Type B pancreatic cell (in vitro differentiated cells): ENCODE measurements at places on chromosomes 16 and 17. TPM values are rescaled to one million over a fixed set of nuclear protein-coding genes. Genes with fewer than 3 reads are reported as not detected.

The VPS4A gene
- 23.2 and 31.2 TPM in 2 replicates for total RNA-seq

DNA sequence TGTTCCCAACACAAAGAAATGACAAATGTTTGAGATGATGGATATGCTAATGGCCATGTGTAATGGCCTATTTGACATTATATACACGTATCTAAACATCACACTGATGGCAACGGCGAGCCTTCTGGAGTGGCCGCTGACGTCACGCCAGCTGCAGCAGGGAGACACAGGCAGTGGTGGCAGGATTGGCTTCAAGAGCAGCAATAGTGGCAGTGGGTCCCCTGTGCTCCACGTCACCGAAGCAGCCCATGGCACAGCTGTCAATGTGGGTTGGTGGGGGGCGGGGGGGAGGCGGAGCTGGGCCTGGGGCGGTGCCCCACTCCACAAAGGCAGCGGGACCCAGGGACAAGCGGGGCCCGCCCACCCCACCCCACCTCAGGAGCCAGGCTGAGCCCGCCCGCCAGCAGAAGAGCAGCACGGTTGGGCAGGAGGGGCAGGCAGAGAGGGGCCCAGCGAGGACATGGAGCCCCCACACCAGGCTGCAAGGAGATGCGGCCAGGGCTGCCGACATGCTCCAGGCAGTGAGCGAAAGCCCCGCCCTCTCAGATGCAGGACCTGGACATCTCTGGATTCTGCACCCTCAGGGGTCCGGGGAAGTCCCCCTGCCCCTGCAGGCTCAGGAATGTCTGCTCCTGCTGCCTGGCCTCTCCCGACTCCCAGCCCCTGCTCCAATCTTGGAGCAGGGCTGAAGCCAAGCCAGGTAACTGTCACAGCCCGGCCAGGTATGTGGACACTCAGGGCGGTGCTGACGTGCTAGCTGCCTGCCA is 64.6 kb downstream of the USP32 start:
- no peak for DNase-seq
- peaks cover 7% of the 10 kb centered on the region for H3K36me3 ChIP-seq
- H3K27me3 ChIP-seq: no peaks in the 10 kb centered on the region
- no peak overlapping the region for H3K4me3 ChIP-seq
- peaks cover 6% of the 10 kb centered on the region for H3K4me1 ChIP-seq
- H3K27ac ChIP-seq: no peak overlapping the region

The TMEM11 gene
- total RNA-seq: 28.4 and 33.4 TPM in 2 replicates

DNA sequence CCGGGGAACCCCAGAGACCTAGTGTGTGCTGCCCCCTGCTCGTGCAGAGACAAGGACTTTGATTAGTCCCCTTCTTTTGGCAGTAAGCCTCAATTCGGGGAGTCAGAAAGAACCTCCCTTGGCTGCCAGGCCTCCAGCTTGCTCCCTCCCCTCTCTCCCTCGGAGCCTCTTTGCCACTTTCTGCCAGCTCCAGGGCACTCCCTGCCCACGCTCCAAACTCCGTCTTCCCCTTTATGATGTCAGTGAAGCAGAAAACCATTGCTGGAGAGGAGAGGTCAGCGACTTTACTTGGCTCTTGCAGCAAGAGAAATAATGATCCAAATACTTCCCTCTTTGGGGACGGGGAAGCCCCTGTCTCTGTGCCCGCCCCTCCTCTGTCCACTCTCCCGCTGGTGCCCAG is 28.1 kb downstream of the TTYH2 start:
- no peaks in the 10 kb centered on the region for H3K36me3 ChIP-seq
- no peaks in the 10 kb centered on the region for H3K27me3 ChIP-seq
- no peak overlapping the region for H3K27ac ChIP-seq
- DNase-seq: no peak
- H3K4me1 ChIP-seq: peaks cover 17% of the 10 kb centered on the region

The PIK3R5 gene
- 0.29 TPM in 2 replicates for total RNA-seq
